ENCODE measurements at places on chromosomes 7 and 10.

GRCh38 chr7:28107960-28108359, 72.6 kb downstream of the JAZF1 start:
- DNase-seq = no peak

DNA sequence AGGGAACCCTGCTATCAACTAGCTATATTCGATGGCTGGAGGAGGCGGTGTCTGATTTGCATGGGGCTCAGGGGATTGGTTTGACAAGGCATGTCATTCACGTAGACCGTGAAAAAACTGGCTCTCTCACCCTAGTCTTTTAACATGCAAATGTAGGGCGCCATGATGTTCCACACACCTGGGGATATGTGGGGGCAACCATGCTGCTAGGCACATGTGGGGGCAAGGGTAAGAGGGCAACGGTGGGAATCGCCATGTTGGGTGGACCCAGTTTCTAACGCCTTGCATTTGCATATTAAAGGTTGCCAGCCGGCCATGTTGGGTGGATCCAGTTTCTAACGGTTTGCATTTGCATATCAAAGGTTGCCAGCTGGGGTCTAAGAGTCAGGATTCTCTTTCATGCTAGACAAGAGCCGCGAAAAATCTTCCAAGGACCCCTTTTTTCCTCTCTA, 419.2 kb upstream of the NFE2L3 start:
- DNase-seq = no peak

DNA sequence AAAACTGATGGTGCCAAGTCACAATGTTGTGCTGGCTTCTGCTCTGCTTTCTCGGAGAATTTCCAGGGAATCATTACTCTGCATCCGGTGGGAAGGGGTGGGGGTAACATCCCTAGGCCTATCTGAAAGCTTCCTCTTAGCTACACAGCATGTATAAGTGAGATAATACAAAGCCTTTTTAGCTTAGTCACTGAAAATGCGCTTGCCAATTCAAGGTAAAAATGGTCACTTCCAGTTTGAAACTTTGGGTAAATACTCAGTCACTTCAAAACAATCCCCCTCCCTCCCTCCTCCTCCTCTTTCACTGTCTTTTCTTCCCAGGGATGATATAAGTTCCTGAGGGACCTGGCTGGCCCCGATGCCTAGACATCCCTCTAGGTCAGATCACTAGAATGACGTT, 57.3 kb upstream of the APBB1IP start:
- no peak for DNase-seq

DNA sequence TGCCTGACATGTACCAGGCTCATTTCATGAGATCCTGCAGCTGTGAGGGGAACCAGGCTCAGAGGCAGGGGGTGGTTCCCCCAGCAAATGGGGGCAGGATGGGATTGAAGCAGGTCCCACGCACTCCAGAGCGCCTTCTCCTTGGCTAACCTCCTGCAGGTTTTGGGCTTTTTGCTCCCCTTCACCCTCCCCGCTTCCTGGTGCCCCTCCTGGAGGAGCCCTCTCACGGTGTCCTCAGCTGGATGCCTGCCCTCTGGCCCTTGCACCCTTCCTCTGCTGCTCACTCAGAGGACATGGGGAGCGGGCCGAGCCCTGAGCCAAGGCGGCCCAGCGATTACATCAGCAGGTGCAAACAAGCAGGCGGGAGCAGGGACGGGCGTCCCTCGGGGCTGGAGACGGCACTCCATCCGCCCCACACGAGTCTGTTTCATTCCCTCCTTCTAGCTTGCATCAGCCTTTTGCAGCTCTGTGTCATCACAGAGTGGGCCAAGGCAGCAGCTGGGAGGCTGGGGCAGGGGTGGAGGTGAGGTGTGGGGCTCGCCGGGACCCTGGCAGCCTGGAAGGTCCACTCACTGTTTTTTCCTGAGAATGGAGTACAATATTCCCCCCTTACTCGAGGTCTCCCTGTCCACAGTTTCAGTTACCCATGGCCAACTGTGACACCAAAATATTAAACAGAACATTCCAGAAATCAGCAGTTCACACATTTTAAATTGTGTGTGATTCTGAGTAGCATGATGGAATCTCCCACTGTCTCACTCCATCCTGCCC, 52.7 kb upstream of the SLC29A3 start:
- no peak for DNase-seq

- no peak for DNase-seq
These were observed 12.3 kb downstream of the ESYT2 start for GRCh38 chr7:158816995-158817394.

DNA sequence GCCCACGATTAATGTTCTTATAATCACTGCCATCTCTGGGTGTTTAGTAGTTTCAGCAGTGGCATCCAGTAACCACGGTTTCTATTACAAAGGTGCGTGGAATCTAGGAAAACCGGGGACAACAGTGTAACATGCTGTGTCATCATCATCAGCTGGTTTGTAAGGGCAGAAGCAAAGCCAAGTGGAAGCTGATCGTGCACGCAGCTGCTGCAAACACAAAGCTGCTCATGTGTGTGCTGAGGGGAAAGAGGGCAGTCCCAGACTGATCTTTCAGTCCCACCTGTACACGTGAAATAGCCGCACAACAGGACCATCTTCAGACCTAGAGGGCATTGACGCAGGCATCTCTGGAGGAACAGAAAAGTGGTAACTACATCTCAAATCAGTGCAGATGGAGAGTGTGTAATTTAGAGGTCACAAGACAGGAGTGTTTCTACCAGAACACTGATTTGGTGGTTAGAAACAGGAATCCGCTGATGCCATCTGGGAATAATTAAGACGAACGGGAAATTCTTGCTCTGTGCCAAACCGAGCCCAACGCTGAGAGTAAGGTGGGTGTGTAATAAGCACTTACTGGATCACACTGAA, 13.4 kb downstream of the ANKRD16 start:
- peak; percentile 29 for DNase-seq

GRCh38 chr10:129518793-129519192, 51.8 kb downstream of the MGMT start:
- DNase-seq = no peak

GRCh38 chr10:81019029-81019890, 481.6 kb downstream of the SH2D4B start:
- DNase-seq = peak; percentile 19

DNA sequence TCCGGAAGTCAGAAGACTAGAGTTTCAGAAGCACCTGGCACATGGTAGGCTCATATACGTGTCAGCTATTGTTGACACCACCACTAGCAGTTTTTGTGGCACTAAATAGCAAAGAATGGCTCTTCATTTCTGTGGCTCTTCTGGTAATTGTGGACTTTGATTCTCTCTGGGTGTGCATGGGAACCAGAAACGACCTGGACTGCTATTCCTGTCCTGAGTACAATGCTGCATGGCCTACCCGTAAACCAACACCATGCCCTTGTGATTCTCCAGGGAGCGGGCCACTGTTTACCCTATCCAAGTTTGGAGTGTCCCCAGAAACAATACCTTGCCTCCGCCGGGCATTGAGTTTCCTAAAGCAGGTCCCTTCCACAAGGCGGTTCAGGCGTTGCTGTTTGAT, 162.9 kb upstream of the AOAH start:
- no peak for DNase-seq

DNA sequence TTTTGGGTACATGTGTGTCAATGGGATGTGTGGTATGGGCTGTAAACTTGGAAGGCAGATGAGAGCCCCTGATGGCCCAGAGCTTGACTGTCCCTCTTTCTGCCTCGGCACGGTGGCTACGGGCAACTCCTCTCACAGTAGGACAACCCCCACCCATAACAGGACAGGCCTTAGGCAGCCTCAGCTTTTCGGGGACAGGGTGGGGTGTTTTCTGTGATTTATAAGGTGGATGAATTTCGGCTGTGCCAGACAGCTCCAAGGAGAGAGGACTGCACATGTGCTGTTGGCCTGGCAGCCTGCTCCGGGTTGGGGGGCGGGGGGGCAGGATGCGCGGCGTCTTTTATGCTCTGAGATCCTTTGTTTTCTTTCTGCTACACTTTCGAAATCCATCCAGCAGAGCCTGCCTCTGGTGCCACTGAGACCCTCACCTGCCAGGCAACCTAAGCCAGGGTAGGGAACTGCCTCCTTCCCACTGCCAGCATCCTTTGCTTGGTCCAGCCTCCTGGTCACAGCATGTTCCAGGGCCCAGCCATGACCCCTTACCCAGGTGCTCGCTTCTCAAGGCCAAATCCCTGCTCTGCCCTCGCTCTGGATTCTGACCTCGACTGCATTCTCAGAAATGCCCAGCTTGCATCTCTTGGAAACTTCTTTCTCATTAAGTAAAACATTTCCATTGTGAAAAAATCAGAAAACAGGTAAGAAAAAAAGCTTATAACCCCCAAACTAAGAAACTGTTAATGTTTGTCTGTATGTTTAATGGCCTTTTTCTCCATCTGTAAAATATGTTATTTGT, 15.4 kb upstream of the BTBD16 start:
- DNase-seq = no peak

DNA sequence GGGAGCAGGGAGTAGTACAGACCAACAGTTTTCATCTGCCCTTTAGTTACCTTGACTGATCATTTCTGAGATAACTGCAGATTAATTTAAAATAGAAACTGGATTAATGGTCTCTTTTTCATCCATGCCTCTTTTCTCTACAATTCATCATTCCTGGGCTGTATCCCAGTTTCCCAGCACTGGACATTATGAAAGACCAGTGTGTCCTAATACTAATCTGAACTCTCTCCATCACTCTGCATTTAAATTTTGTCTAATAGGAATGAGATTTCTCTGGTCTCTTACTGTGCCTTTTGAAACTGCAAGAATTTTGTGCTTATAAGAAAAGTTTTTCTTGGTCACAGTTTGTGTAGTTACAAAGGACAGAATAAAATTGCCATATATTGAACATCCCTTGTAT, 12.7 kb downstream of the PLEKHA8 start:
- no peak for DNase-seq

GRCh38 chr10:620417-620816, 69.1 kb downstream of the DIP2C start:
- no peak for DNase-seq

DNA sequence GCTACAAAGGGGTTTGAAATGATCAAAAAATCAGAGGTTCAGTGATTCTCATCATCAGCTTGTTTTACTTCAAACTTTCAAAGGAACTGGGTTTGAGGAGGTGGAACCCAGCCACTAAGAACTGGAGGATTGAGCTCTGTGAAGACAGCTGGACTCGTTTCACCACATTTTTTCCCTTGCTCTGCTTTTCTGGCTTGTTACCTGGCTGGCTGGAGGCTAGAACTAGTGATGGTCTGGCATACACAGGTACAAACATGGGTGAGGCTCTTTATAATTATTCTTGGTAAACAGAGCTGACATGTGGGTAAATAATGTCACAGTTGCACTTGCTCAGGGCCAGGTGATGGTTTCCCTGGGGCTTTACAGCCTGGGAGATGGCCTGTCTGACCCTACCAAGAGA, 352.5 kb downstream of the FGFR2 start:
- DNase-seq = no peak

DNA sequence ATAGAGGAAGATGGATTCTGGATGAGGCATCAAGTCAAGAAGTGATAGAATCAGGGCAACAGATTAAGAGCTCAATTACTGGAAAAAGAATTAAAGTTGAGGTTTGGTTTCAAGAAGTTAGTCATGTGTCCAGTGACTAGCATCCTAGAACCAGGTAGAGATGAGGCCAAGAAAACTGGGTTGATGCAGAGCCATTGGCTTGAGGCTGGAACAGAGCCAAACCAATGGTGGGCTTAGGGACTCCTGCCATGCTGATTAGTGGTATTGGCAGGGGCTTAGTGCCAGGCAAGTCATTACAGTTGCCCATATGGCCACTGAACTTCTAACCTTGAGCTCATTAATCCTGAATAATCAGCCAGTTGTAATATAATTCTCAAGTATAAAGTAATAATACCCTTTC, 18.5 kb downstream of the ZNF277 start:
- DNase-seq = no peak

GRCh38 chr10:22489467-22489866, 144.2 kb downstream of the SPAG6 start:
- no peak for DNase-seq

DNA sequence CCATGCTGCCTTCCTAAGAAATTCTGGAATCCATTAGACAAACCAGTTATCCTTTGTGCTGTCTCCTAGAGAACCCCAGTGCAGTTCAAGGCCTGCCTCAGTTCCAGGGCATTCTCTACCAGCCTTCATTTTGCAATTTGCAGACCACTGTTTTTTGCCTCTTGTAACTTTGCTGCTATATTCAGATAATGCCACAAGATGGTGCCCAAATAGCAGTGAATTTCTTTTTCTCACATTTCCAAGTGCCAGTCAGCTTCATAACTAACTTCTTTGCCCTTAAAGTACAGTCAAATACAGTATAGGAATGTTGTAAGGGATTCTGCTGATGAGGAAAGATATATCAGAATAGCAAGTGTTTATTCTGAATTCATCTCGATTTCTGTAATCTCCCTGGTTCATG, 25.2 kb downstream of the LOXL4 start:
- no peak for DNase-seq

DNA sequence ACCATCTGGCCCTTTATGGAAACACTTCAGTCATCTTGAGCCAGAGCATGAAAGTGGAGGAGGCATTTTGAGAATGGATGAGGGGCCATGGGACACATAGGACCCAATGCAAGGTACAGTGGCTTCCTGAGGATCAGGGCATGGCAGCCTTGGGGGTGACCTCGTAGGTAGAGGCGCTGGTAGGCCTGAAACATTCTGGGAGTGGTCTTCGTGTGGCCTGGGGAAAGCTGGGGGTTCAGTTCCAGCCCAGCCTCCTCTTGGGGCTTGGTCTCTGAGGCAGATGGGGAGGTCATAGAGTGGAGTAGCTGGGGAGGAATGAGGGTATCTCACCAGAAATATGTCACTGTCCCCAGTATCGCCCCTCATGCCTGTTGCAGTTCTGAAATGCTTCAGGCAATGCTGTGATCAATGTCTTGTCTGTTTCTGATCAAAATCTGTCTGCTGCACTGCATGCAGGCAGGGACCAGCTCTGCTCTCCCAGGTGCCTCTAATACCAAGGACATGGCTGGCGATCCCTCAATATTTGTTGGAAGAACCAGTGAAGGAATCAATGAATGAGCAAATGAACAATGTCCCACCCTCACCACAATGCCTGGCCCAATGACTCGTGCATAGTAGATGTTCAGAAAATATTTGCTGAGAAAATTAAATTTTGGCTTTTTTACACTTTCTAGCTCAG, 90.9 kb downstream of the CHST15 start:
- no peak for DNase-seq

GRCh38 chr7:155643804-155644177, 670 bp upstream of the RBM33 start:
- DNase-seq = no peak

GRCh38 chr10:71725998-71726579, 6.5 kb upstream of the C10orf105 start:
- DNase-seq = no peak

DNA sequence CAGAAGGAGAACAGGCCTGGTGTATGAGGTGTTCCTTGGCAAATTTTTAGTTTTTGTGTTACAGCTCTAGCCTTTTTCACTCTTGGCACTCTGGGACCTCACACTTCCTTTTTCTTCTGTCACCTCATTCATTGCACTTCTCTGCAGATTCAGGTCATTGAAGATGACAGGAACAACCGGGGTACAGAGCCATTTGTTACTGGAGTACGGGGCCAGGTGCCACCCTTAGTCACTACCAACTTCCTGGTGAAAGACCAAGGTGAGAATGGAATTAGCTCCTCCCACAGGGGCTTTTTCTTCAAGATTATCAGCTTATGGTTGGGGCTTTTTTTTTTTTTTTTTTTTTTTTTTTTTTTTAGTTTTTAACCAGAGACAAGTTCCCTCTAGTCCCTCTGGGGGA, 18.5 kb upstream of the CHCHD1 start:
- DNase-seq = no peak

GRCh38 chr10:109939315-109939961, 16.1 kb upstream of the XPNPEP1 start:
- no peak for DNase-seq

- no peak for DNase-seq
These were observed 51.2 kb upstream of the ABI1 start for GRCh38 chr10:26911811-26912461.

GRCh38 chr7:132575419-132575981, 770 bp downstream of the PLXNA4 start:
- DNase-seq = peak; percentile 68

Data from head of caudate nucleus (tissue), 42 donors.